ENCODE measurements at places on chromosomes 4 and X.

GRCh38 chr4:128354205-128354821 is 66.7 kb upstream of the PGRMC2 start:
- no peak for DNase-seq

DNA sequence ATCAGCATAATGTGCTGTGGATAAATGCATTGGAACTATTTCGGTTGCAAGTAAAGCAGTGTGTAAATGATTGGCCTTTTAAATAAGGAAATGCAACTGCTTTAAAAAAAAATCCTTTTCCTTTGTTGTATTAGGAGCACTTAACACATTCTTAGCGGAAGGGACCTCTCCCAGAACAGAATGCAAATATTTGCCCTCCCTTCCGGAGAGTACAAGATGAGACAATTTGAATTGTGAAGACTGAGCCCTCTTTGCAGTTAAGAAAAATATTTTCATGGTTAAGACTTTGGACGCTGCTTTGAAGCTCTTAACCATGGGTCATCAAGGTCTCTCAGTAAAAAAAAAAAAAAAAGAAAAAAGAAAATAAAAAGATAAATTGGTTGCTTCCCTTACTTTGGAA is 9.5 kb upstream of the NOX1 start:
- no peak for DNase-seq

GRCh38 chr4:165844161-165844560 is 28.9 kb upstream of the TLL1 start:
- no peak for DNase-seq

- DNase-seq, result no peak
Observed at GRCh38 chr4:4568806-4569427, 27.1 kb upstream of the STX18 start.

DNA sequence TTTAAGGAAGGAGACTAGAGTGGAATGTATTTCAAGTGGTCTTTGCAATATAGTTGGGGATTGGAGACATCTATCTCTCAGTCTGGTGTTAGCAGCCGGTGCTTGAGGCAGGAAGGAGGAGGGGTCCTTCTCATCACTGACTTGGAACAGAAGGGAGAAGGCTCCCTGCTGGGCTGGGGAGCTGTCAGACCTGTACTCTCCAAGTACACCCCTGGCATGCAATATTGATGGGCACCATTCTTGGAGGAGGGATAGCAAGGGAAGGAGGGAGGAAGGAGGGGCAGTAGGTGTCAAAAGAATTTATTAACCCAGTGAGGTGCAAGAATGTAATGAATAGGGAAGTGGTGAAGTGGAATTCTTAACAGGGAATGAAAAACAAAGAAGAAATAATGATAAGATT is 338.8 kb downstream of the UNC5C start:
- DNase-seq, result no peak

DNA sequence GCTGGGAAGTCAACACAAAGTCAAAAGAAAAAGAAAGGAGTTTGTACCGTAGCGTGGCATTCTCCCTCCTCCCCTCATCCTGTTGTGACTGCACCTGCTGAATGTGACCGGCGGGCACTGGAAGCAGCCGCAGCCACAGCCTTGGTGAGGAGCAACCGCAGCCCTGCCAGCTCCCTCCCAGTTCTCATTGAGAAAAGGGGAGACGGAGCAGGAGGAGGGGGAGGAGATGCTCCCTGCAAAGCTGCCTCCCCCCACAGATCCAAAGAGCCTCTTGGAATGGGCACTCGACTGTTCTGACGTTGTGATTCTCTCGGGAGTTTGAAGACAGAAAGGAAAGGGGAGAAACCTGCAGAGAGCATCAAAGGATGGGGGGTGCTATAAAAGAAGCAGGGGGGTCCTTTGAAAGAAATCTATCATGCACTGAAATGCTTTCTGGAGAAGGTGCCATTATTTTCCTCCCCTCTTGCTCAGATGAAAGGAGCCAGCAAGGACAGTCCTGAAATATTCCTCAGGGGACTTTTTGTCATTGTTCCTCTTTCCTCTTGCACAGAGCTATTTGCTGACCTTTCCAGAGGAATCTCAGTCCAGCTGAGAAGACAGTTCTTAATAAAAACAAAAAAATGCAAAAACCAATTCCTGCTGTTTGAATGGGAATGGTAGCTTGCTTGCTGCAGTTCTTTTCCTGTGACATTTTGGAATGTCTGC is 429.7 kb downstream of the MAPK10 start:
- DNase-seq, result no peak

DNA sequence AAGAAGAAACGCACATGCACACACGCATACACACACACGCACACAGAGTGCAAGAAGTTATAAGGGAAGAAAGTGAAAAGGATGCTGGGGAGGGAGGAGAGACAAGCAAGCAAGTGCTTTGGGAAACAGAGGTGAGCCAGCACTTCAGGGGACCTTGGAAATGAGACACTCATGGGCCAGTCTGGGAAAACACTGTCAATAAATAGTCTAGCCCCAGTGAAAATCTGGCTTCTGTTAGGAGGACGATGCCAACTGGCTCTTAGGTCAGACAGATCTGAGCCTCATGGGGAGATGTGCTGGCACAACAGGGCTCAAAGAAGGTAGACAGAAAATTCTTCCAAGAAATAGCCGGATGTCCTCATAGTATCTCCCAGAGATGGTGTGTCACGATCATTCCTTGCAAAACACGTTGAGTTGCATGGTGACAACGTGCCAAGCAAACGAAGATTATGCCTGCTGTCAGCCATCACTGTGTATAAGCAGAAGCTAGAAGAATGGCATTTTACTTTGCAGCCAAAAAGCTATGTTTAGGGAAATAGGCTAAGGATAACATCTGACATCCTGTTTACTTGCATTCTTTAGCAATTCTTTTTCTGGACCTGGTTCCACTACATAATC is 557 bp upstream of the ARHGEF6 start:
- DNase-seq, result no peak

DNA sequence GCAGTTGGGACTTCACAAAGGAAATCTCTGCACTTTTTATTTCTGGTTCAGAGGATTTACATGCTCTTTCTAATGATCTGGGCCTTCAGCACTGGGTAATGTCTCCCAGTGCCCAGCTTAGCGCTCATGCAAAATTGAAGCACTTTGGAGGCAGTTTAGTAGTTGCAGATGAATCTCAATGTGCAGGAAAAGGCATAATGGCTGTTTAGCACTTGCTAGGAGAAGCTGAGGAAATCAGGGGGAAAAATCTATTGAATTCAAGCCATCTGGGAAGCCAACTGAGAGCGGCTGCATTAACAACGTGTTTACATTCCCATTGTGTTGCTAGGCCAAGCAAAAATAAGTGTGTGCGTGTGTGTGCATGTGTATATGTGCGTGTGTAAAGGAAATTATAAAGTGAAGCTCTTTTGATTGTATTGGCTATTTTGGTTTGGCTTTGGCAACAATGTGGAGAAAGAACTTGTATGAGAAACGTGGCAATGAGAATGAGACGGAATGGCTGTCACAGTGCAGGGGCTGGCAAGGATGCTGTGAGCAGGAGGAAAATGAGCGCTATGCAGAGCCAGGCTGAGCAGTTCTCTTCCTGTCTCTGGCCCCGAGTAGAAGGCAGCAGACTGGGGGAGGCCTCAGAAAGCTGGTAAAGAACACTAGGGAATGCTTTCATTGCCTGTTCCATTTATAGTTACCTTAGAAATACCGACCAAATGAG is 231.5 kb downstream of the UNC5C start:
- DNase-seq, result no peak

- DNase-seq, result no peak
Observed at GRCh38 chr4:7167706-7168105, 24.6 kb upstream of the SORCS2 start.

- DNase-seq, result no peak
Observed at GRCh38 chrX:29690061-29690460, 525.3 kb upstream of the MAGEB2 start.

- DNase-seq, result no peak
Observed at GRCh38 chrX:71935476-71935875, 24.8 kb downstream of the NHSL2 start.

- no peak for DNase-seq
Observed at GRCh38 chr4:102639598-102639997, 121.2 kb downstream of the MANBA start.

DNA sequence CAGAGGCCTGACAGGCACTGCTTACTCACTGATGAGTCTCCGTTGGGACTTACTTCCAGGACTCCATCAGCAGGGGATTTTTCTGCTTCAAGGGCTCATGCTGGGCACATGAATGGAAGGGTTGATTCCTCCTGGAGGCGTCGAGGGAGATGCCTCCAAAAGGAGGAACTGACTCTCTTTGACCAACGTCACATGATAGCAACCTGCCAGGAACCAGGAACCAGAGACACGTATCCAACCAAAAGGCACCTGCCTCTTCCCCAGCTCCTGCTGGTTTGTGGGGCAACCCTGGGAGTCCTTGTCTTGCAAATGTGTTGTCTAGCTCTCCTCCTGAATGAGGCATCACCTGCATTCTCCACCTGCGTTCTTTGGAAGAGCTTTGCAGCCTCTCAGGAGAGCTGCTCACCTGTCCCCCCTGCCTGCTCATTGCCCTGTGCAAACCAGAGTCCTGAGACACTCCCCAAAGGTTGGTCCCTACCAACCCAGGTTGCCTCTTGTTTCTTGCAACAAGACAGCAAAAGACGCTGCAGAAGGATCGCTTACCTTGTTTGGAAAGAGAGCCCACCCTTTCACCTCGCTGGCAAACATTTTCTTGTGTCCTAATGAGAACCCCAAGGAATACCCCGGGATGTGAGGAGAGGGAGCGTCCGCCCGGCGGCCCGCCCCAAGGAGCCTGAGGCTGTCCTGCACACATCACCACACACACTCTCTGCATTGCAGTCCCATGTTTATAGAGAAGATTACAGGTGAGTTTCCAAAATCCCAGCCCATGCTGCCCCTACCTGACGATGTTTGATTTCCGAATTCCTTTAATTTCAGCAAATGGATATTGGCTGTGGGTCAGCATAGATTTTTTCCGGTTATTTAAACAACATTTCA is 30.5 kb upstream of the SHOX start:
- no peak for DNase-seq

GRCh38 chr4:140935254-140935653 is 179.1 kb upstream of the TBC1D9 start:
- DNase-seq, result no peak

GRCh38 chrX:38041237-38041636 is 34.9 kb downstream of the SYTL5 start:
- DNase-seq, result no peak

GRCh38 chr4:93199492-93199891 is 629.1 kb upstream of the ATOH1 start:
- no peak for DNase-seq

GRCh38 chr4:162706051-162706450 is 460.6 kb downstream of the NAF1 start:
- DNase-seq, result no peak

DNA sequence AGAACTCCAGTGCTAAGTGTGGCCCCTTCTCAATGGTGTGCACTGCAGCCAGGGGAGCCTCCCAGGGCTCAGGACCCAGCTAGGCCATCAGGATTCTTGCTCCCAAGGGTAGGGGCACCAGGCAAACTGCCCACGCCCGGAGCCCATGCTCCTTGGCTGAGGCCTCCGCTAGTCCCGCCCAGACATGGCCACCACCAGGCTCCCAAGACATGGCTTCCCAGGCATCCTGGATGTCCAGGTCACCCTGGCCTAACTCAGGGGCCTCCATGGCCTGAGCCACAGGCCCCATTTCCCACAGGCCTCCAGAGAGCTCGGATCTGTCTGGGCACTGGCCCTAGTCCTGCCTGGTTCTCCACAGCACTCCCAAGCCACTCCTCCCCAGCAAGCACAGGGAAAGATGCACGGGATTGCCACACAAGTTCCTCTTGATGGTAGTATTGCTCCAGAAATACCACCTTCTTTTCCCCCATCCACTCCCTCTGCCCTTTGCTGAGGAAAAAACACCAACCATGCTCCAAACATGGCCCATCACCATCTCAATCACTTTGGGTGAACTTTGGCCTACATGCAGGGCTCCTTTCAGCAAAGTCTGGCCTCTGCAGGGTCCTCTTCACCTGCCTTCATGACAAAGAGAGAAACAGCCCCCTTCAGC is 274.7 kb upstream of the AGTR2 start:
- DNase-seq, result no peak

DNA sequence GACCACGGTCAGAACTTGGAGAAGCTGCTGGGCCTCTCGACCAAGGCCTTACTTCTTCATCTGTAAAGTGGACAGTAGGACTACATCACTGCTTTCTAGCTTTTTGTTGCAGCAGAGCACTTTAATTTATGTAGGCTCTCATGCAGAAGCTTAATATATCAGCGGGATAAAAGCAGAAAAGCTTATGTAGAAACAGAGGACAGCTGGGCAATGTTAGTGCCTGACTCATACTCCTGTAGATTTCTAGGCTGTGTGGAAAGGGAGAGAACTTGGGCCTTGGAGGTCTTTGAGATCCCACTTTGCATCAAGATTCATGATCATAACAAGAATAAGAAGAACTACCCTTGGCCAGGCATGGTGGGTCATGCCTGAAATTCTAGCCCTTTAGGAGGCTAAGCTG is 91.2 kb downstream of the ARHGAP10 start:
- DNase-seq, result no peak

DNA sequence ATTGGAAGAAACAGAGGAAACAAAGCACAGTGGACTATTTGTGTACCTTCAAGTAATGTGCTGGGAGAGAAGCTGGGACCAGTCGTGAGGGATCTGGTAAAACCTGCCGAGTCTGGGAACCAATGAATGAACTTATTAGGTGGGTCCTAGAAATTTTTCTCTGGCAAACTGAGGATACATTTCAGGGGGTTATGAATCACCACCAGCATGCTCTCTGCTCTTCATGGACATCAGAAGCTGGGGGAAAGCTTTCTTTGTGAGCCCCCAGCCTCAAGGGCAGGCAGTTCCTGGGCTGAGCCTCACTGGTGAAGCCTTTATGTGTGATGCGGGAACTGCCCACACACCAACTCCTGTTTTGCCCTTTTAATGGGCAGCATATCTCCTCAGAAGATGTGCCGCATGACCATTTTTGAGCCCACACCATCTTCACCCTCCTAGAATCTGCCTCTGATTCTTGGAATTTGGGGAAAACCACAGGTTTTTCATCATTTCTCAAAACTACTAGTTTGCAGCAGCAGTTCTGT is 95.4 kb upstream of the ENPP6 start:
- no peak for DNase-seq

DNA sequence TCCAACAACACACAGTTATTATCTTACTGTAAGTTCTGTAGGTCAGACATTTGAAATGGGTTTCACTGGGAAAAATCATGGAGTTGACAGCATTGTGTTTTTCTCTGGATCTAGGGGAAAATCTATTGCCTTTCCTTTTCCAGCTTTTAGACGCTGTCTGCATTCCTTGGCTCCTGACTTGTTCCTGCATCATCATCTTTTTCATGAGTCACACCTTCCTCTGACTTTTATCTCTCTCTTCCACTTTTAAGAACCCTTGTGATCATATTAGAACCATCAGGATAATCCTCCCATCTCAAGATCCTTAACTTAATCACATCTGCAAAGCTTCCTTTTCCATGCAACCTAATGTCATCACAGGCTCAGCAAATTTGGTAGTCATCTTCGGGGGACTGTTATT is 1454.8 kb downstream of the RPA4 start:
- no peak for DNase-seq

GRCh38 chr4:53809816-53810215 is 218.5 kb upstream of the LNX1 start:
- DNase-seq, result no peak
